ENCODE measurements at places on chromosomes 6 and 20.

DNA sequence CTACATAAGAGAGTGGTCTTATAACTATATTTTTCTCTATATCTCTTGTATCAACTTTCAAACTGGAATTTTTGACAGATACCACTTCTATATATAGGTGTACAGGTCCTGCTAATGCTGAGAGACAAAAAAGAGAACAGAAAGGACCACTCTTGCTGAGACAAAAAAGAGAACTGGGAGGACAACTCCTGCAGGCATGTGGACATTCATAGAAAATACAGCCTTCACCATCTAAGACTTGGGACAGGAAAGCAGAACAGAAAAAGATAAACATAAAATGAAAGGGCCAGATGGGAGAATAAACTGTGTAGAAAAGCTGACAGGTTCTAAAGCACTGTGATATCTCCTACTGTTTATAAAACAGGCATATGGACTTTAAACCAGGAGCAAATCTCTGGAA is 541.0 kb upstream of the ADGRB3 start:
- no peak for DNase-seq

- DNase-seq = peak; percentile 70
Measured at GRCh38 chr6:127347178-127347577, 3.8 kb upstream of the ECHDC1 start.

DNA sequence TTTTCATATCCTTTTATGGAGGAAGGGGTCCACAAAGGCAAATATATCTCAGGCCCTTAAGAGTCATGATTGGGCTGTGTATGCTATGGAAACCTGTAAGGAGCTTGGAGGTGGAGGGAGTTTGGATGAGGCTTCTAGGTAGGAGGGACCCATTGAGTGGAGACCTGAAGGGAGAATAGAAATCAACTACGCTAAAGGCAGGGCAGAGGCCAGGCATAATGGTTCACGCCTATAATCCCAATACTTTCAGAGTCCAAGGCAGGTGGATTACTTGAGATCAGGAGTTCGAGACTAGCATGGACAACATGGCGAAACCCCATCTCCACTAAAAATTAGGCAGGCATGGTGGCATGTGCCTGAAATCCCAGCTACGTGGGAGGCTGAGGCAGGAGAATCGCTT is 34.4 kb upstream of the ZNF217 start:
- no peak for DNase-seq

GRCh38 chr20:61135968-61136367 is 116.1 kb upstream of the CDH4 start:
- DNase-seq = no peak

GRCh38 chr6:53731866-53732636 is 62.8 kb upstream of the LRRC1 start:
- DNase-seq = no peak

DNA sequence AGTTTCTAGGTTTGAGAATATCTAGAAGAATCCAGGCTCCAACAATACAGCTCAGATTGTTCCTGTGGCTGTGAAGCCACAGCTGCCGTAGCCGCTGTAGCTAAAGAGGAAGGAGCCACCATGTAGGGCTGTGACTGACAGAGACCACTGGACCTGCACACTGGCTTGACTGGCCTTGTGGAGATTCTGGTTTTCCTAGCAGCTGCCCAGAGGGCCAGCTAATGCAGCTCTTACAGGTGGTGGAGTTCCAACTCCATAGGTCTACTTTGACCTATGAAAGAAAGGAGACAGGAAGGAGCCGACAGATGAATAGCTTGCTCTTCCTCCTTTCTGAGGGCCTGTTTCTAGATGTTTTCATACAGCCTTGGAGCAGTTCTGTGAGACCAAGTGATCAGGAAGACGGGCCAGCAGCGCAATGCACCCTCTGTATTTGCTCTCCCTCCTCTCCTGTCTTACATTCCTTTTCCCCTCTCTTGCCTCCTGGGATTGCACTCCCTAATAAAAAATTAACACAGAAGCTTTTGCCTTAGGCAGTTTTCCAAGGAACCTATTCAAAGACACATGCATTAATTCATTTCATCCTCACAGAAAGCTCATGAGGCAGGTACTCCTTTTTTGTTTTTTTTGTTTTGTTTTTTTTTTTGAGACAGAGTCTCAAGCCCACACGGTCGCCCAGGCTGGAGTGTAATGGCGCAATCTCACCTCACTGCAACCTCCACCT is 51.8 kb upstream of the MYB start:
- no peak for DNase-seq

DNA sequence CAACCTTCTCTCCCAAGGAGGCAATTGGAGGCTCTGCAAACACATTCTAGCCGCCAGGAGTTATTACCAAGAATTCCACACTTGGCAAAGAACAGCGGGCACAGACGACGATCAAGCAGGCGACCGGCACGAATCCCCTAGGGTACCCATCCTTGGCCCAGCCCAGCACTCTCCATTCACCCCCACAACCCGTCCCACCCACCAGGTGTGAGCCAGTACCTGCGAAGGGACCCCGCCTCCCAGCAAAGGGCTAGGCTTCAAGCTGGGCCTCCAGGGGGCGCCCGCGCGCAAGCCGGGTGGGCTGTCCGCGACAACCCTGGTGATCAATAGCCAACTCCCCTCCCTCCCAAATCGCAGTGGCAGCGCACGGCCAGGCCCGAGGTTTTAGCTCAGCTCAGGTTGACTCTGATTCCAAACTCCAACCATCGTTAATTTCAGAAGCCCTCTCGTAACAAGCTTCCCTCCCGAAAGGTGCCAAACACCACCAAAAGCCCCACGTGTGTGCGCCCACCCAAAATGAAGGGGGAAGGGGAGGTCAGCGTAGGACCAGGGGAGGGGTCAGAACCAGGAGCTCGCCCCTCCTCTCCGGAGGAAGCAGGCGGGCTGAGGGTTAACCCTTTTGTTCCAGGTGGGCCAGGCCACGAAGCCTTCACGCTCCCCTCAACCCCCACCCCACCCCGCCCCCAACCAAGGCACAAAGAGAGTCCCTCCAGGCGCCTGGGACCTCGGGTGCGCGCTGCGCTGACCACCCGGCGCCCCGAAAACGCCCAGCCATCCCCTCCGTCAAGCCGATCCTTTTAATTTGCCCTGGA is 2.1 kb downstream of the SALL4 start:
- DNase-seq = peak; percentile 32

GRCh38 chr6:122049341-122049740 is 350.1 kb upstream of the HSF2 start:
- DNase-seq = no peak

DNA sequence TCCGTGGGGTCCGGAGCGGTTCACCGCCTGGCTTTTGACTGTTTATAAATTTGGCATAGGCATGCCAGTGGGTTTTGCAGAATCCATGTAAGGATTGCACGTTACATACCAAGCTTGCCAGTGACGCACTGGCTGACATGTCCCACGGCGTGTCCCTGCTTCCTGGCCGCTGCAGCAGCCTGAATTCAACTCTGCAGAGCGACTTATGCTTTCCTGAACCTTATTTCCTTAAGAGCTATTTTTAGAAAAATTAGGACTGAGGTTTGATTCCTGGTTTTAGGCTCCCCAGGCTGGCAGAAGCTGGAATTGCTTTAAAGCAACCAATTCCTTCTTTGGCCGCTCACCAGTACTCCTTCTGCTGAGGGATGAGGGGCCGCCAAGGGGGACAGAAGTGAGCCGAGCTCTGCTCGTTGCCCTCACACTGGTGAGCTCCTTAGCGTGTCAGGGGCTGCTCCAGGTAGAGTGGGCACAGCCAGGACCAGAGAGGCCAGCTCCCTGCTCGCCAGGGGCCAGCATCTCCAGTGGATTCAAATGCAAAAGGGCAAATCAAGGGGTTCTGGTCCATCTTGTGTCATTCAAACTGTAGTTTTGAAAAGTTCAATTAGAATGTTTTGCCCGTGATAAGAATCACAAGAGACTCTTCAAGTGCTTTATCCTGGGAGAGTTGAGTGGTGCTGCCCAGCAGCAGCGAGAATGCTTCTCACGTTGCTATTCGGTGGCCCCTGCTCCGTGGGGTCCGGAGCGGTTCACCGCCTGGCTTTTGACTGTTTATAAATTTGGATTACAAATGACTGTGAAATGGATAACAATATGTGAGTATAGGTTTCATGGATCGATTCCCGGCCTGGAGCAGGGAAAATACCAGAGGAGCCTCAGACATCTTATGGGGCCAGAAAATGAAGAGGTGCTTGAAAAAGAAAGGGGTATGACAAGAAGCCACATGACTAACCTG is 17.5 kb upstream of the IRF4 start:
- peak; percentile 10 for DNase-seq

GRCh38 chr20:25453035-25453810 is 45.8 kb downstream of the GINS1 start:
- DNase-seq = peak; percentile 73

- peak; percentile 43 for DNase-seq
Measured at GRCh38 chr6:137043710-137044365, 927 bp downstream of the IL20RA start.

GRCh38 chr20:12058216-12058615 is 140.5 kb downstream of the BTBD3 start:
- DNase-seq = no peak

DNA sequence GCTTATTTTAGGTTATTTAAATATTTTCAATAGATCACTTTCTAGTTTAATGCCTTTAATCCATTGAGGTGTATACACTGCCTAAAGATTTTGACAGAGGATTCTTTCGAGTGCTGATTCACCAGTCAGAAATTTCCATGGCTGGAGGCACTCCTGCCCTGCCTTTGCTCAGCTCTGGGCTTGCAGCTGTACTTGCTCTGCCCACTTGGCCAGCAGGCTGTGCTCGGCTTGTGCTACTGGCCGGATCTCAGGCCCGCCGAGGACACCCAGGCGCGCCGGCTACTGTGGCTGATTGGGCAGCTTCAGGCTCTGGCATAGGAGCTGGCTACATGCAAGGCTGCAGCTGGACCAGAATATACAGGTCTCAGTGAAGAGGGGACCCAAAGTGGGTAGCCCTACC is 675.1 kb upstream of the MMS22L start:
- peak; percentile 3 for DNase-seq

Data from fibroblast of pulmonary artery (primary cell).